ENCODE measurements at places on chromosomes 1 and 21. TPM values are rescaled to one million over a fixed set of nuclear protein-coding genes. Genes with fewer than 3 reads are reported as not detected.

- DNase-seq: no peak
Observed at GRCh38 chr1:8473891-8474300, 156.0 kb downstream of the SLC45A1 start.

DNA sequence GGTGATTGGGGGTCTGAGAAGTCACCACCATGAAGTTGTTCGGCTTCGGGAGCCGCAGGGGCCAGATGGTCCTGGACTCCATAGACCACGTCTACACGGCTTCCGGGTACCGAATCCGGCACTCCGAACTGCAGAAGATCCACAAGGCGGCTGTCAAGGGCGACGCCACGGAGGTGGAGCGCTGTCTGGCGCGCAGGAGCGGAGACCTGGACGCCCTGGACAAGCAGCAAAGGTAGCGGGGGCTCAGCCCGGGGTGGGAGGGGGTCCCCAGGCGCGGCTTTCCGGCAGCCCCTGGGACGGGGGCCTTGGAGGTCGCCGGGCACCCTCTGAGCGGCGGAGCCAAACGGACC lies 146.5 kb downstream of the LIPI start:
- DNase-seq: no peak

- no peak for DNase-seq
Observed at GRCh38 chr21:37342046-37342632, 24.4 kb upstream of the DYRK1A start.

DNA sequence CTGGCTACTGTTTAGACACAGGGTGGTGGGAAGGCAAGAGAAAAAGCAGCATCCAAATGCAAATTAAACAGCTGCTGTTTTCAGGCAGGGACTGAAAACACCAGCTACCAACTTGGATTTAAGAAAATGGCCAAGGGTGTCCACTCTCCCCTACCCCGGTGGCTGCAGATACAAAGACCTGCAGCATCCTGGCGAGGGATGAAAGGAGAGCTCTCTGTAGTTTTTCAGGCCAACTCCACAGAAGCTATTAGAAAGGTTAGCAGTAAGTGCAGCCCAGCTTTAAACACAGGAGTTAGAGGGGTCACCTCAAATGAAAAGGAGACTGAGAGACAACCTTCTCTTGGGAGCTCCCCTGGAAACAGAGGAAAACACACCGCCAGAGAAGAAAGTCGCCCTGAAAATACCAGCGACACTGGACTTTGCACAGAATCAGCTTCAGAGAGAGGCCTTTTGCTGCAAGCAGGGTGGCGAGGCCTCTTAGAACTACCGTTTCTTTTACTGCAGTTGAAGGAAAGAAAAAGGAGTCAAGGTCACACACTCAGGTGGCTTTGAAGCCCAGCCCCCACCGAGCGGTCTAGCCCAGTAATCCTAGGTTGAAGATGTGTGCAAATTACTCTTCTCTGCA lies 74.4 kb upstream of the TIAM1 start:
- no peak for DNase-seq

- DNase-seq: no peak
Observed at GRCh38 chr1:71296551-71297134, 215.8 kb upstream of the ZRANB2 start.

SLAMF6 gene
- polyA plus RNA-seq: not detected

FPGT gene
- 0.80 TPM for polyA plus RNA-seq

DNA sequence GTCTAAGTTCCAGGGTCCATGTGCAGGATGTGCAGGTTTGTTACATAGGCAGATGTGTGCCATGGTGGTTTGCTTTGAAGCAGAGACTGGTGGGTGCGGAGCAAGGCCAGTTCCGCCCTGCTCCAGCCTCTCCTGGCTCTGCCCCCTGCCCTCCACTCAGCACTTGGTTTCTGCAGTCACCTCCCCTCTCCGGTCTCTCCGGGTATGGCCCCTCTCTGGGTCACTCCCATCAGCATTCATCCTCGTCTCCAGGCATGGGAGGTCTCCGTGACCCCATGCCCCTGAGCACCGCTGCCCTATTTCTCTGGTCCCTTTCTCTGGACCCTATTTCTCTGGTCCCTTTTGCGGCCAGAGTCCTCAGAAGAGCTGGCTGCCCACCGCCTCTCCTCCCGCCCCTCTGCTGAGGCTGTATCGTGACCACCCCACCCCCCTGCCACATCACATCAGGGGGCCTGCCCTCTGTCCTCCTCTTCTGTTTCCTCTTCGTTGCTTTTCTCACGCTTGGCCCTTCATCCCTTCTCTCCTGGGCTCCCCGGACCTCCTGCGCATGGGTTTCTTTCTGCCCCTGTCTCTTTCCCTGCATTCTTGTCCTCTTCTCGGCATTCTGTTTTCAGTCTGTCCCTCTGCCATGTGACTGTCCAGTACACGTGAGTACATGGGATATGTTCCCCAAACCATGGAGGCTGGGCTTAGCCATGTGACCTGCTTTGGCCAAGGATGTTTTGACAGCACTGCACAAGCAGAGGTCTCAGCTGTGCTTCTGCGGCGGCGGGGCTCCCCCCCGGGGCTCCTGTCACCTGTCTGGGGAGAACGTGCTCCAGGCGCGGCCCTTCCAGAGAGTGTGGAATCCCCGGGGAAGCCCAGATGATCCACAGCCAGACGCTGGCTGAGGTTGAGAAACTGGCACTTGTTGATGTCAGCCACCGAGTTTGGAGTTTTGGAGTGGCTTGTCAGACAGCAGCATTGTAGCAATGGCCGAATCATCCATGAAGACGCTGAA lies 54.4 kb upstream of the C1orf174 start:
- DNase-seq: no peak

- DNase-seq: no peak
Observed at GRCh38 chr1:167634435-167634834, 4.4 kb downstream of the RCSD1 start.

DNA sequence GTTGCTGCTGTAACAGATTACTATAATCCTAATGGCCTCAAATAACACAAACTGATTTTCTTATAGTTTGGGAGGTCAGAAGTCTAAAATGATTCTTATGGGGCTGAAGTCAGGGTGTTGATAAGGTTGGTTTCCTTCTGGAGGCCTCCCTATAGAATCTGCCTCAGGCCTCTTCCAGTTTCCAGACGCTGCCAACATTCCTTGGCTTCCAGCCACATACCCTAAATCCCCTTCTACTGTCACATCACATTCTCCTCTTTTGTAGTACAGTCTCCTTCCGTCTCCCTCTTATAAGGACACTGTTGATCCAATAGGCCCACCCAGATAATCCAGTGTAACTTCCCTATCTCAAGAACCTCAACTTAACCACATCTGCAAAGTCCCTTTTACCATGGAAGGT lies 145.3 kb upstream of the NCAM2 start:
- no peak for DNase-seq

Data from H1 (cell line).